ENCODE measurements at places on chromosomes 3 and 15. TPM values are rescaled to one million over a fixed set of nuclear protein-coding genes. Genes with fewer than 3 reads are reported as not detected.

GRCh38 chr15:67005294-67005996, 60.0 kb upstream of the SMAD3 start:
- H3K4me1 ChIP-seq, result no peaks in the 10 kb centered on the region
- H3K4me3 ChIP-seq, result no peak overlapping the region
- no peaks in the 10 kb centered on the region for H3K27me3 ChIP-seq
- no peaks in the 10 kb centered on the region for H3K36me3 ChIP-seq
- H3K27ac ChIP-seq, result no peak overlapping the region
- DNase-seq, result no peak

DNA sequence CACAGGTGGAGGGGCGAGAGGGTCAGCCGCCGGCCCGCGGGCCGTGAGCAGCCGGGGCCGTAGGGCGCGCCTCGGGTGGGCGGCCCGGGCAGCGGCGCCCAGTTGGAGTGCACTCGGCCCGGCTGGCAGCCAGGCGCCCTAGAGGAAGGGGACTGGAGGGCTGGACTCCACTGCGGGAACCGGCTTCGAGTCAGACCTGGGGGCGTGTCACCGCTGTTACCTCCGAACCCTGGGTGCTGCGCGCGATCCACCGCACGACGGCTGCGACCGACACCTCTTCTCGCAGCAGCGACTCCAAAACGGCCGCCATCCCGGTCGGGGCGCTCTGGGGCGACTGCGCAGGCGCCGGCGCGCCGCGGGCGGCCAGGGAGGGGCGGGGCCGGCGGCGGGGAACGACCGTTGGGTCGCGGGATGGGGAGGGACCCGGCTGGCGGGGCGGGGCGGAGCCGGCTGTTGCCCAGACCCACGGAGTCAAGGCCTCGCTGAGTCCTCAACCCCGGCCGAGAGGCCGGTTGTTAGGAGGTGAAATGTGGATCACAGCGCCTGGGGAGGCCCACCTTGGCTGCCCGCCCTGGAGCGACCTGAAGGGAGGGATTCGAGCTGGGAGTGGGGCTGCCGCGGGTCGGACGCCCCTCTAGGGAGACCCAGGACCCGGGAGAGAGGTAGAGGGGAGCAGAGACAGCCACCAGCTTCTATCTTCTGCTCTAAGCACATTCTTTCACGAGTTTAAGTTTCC, at the start of gene CDAN1:
Gene CDAN1, minus strand, starts transcription at position 336 of the 736 bp plus-strand sequence. Its CDS starts 26 bp downstream, at position 310.
- H3K4me1 ChIP-seq, result no peaks in the 10 kb centered on the region
- H3K27me3 ChIP-seq, result no peaks in the 10 kb centered on the region

- no peaks in the 10 kb centered on the region for H3K4me1 ChIP-seq
Measured at GRCh38 chr15:24772266-24772665, 96.7 kb downstream of the NPAP1 start.

DNA sequence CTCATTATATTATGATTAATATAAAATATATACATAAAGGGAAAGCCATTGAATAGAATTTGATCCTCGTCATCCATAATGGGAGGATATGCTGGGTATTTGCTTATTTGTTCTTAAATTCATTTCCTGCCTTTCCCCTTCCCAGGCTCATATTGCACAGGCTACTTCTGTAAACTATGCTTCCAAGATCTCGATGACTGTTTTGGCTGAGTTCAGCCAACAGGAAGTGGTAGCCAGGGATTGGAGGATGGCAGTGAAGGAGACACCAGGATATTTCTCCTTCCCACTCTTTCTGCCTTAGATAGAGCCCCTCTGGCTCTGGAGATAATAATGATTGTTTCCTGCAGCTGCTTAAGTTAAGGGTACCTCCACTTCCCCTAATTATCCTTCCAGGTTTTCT, 44.3 kb upstream of the DYNC1LI1 start:
- no peak for DNase-seq
- H3K4me3 ChIP-seq, result no peak overlapping the region
- no peak overlapping the region for H3K27ac ChIP-seq
- no peaks in the 10 kb centered on the region for H3K27me3 ChIP-seq

- H3K36me3 ChIP-seq, result no peaks in the 10 kb centered on the region
- no peaks in the 10 kb centered on the region for H3K4me1 ChIP-seq
- no peaks in the 10 kb centered on the region for H3K27me3 ChIP-seq
- no peak for DNase-seq
- no peak overlapping the region for H3K4me3 ChIP-seq
Measured at GRCh38 chr3:118772547-118773011, 262.1 kb downstream of the IGSF11 start.

GRCh38 chr3:77468626-77469020, 428.7 kb downstream of the ROBO2 start:
- no peak for DNase-seq
- H3K4me1 ChIP-seq, result no peaks in the 10 kb centered on the region
- no peak overlapping the region for H3K27ac ChIP-seq
- H3K27me3 ChIP-seq, result no peaks in the 10 kb centered on the region
- no peak overlapping the region for H3K4me3 ChIP-seq

DNA sequence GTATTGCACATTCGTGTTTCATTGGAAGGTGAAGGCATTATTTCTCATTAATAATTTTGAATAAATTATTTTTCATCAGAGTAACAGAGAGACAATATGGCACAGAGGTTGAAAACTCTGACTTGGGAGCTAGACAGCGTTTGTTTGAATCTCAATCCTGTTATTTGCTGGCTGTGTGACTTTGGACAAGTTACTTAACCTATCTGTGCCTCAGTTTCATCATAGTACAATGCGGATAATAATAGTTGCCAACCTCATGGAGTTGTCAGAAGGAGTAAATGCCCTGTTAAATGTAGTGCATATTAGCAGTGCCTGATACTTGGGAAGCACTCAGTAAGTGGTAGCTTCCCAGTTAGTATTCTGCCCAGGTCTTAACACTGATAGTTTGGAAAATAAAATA, 151.7 kb downstream of the SPATA16 start:
- no peak overlapping the region for H3K27ac ChIP-seq
- no peak for DNase-seq
- H3K4me1 ChIP-seq, result no peaks in the 10 kb centered on the region
- H3K36me3 ChIP-seq, result no peaks in the 10 kb centered on the region
- no peak overlapping the region for H3K4me3 ChIP-seq

The LMAN1L gene
- not detected for total RNA-seq

The CLDN16 gene
- total RNA-seq, result not detected

The GPR62 gene
- total RNA-seq, result 0.16 TPM

The PCOLCE2 gene
- total RNA-seq, result 36.0 TPM

The CLDN18 gene
- not detected for total RNA-seq

The SPATA12 gene
- total RNA-seq, result not detected

Data from breast epithelium (tissue), 4 donors.